ENCODE measurements at places on chromosomes 3 and 15.

- DNase-seq = peak; percentile 89
Observed at GRCh38 chr3:44712455-44713075, at the start of gene ZNF502. ZNF502 (plus strand) TSS chr3:44712660; CDS start chr3:44720262, 7,602 bp downstream.

GRCh38 chr15:28018291-28019044 is 80.6 kb downstream of the OCA2 start:
- DNase-seq = no peak

DNA sequence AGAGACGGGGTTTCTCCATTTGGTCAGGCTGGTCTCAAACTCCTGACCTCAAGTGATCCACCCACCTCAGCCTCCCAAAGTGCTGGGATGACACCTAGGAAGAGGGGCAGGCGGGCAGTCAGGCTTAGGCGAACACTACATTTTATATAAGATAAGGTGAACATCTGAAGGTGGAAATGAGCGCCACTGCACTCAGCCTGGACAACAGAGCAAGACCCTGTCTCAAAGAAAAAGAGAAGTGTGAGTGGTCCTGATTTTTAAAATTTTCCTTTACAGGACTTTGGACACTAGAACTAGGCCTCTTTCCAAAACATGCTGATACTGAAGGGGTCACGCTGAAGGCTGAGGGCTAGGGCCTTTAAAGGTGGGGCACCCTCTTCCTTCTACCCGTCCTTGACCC is 48.0 kb downstream of the ZDHHC19 start:
- no peak for DNase-seq

DNA sequence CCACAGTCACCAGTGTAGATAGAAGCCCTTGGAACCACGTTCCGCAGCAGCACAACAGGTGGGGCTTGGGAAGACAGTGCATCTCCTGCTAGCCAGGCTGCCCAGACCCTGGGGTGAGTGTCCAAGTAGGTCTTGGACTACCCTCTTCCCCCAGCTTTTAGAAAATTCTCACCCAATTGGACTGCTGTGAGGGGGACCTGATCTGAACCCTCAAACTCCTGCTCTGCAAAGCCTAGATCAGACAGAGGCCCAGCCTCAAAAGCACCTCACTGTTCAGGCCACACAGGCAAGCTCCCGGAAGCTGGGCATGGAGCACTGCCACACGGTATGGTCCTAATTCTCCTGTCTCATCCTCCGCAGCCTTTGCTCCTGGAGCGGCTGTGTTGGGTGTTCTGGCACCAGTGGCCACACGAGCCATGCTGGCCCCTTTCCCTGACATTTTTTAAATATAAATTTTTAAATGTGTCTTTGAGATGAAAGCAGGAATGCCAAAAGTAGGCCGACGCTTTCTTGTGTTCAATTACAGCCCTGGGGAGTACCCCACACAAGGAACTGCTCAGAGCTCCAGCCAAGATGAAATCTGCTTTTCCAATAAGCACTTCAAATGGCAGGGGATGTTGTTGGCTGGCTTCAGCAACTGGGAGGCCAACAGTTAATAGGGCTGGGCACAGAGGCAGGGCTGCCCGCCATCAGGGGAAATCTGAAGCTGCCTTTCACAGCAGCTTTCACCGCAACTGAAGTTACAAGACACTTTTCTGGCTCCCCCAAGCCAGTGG is 40.9 kb downstream of the CPN2 start:
- DNase-seq = no peak

GRCh38 chr3:116058844-116059243 is 386.4 kb downstream of the LSAMP start:
- DNase-seq = no peak

DNA sequence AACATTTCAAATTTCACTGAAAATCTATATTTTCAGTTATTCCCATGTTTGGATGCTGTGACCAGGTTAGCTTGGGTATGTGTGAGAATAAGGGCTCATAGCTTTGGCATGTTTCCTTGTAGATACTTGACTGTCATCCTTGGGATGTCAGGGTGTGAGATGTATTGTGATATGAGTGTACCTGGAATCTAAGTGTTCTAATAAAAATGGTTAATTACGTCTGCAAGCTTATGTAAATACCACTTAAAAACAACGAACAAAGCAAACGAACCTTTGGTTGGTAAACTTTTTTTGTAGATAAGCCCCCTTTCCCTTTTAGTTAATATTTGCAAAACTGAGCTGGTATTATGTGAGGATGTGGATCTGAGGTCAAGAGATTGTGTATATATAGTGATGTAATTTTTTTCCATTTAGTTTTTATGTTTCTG is 63.5 kb downstream of the FNDC3B start:
- no peak for DNase-seq

DNA sequence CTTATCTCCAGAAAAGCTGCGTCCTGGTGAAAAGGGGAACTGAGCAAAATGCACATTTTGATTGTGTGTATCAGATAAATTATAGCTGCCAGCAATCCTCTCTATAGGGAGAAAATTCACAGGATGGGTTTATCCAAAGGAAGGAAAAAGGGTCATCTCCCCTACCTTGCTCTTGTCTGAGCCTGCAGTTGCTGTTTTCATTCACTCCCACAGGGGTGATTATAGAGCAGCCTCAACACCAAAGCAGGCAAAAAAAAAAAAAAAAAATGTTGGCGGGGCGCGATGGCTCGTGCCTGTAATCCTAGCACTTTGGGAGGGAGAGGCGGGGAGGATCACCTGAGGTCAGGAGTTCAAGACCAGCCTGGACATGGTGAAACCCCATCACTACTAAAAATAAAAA is 333.7 kb downstream of the ROBO2 start:
- DNase-seq = no peak

GRCh38 chr3:120473896-120474675 is 23.3 kb upstream of the FSTL1 start:
- DNase-seq = peak; percentile 90

All from fibroblast of skin of back (primary cell).